Activated naive CD8-positive, alpha-beta T cell treated with anti-CD3 and anti-CD28 coated beads for 36 hours (primary cell): ENCODE measurements at places on chromosomes 1 and 21. TPM values are rescaled to one million over a fixed set of nuclear protein-coding genes. Genes with fewer than 3 reads are reported as not detected.

Gene TFF3
- not detected for total RNA-seq

Gene KIF17
- total RNA-seq: 0.16 TPM

Gene MNDA
- total RNA-seq: not detected

Gene NEXN
- 2.5 TPM for total RNA-seq

Gene MMEL1
- total RNA-seq: 1.6 TPM

Gene TMPRSS15
- total RNA-seq: not detected

GRCh38 chr1:201015551-201016091 lies 7.9 kb downstream of the KIF21B start:
- H3K27ac ChIP-seq: peak overlapping the region; percentile 90
- H3K36me3 ChIP-seq: peaks cover 25% of the 10 kb centered on the region
- no peaks in the 10 kb centered on the region for H3K27me3 ChIP-seq
- peaks cover 89% of the 10 kb centered on the region for H3K4me1 ChIP-seq
- peak overlapping the region; percentile 55 for H3K4me3 ChIP-seq

DNA sequence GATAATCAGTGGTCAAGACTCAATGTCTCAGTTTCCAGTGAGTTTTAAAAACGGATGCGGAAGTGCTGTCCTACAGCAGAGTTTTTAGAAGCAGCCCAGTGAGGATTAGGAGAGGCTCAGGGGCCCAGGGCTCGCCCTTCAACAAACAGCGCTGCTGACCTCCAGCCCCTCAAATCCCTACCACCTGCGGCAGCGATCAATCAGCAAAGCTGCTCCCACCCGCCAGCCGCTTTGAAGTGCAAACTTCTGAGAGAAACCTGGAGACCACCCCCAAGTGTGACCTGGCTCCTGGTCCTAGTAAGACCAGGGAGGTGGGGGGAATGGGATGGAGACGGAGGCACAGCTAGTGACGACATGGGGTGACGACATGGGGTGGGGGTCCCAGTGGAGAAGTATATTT lies 14.4 kb downstream of the ZBTB17 start:
- H3K27me3 ChIP-seq: no peaks in the 10 kb centered on the region
- peaks cover 43% of the 10 kb centered on the region for H3K36me3 ChIP-seq
- H3K4me1 ChIP-seq: peaks cover 94% of the 10 kb centered on the region
- H3K27ac ChIP-seq: peak overlapping the region; percentile 54
- no peak for DNase-seq
- H3K4me3 ChIP-seq: no peak overlapping the region

- no peak overlapping the region for H3K27ac ChIP-seq
- DNase-seq: no peak
- H3K4me3 ChIP-seq: no peak overlapping the region
- no peaks in the 10 kb centered on the region for H3K27me3 ChIP-seq
- H3K4me1 ChIP-seq: no peaks in the 10 kb centered on the region
Measured at GRCh38 chr21:28444557-28444956, 548.1 kb downstream of the LTN1 start.

GRCh38 chr1:21492356-21492625 lies 16.9 kb upstream of the ALPL start:
- H3K36me3 ChIP-seq: no peaks in the 10 kb centered on the region
- H3K27ac ChIP-seq: no peak overlapping the region
- H3K4me1 ChIP-seq: peaks cover 5% of the 10 kb centered on the region
- H3K27me3 ChIP-seq: peaks cover 22% of the 10 kb centered on the region
- no peak overlapping the region for H3K4me3 ChIP-seq

DNA sequence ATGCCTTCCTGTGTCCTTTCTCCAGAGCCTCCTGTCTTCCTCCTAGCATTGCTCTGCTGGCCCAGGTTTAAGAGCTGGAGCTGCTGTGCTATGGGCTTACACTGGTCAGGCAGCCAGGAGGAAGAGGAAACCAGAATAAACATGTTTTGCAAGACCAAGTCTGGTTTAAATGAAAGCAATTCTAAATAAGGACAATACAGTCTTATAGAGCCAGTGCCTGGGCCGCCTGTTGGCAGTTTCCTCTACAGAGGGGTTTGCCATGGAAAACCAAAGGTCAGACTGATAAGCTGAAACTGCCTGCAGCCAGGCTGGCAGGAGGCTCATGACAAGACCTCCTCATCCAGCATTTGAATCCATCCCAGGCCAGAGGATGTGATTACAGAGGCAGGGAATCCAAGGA lies 92.9 kb upstream of the FGGY start:
- DNase-seq: no peak
- H3K27ac ChIP-seq: no peak overlapping the region
- H3K4me3 ChIP-seq: no peak overlapping the region
- H3K27me3 ChIP-seq: no peaks in the 10 kb centered on the region
- H3K36me3 ChIP-seq: no peaks in the 10 kb centered on the region
- H3K4me1 ChIP-seq: no peaks in the 10 kb centered on the region

GRCh38 chr1:100699744-100700143 lies 19.8 kb upstream of the VCAM1 start:
- no peaks in the 10 kb centered on the region for H3K4me1 ChIP-seq
- no peak overlapping the region for H3K27ac ChIP-seq
- no peak for DNase-seq
- H3K36me3 ChIP-seq: no peaks in the 10 kb centered on the region
- H3K27me3 ChIP-seq: peaks cover 9% of the 10 kb centered on the region

DNA sequence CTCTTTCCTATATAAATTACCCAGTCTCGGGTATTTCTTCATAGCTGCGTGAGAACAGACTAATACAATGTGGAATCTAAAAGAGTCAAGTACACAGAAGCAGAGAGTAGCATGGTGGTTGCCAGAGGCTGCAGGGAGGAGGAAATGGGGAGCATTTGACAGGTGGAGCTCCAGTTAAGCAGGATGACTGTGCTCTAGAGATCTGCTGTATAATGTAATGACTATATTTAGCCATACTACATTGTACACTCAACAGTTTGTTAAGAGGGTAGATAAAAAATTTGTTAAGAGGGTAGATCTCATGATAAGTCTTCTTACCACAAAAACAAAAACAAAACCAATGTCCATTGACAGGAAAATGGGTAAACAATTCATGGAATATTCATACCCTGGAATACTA lies 82.1 kb downstream of the MT1HL1 start:
- peaks cover 15% of the 10 kb centered on the region for H3K36me3 ChIP-seq
- no peak for DNase-seq
- H3K27ac ChIP-seq: no peak overlapping the region
- no peaks in the 10 kb centered on the region for H3K4me1 ChIP-seq
- no peak overlapping the region for H3K4me3 ChIP-seq

- H3K27me3 ChIP-seq: peaks cover 30% of the 10 kb centered on the region
- no peak for DNase-seq
- peaks cover 6% of the 10 kb centered on the region for H3K4me1 ChIP-seq
- H3K36me3 ChIP-seq: no peaks in the 10 kb centered on the region
- H3K27ac ChIP-seq: no peak overlapping the region
- H3K4me3 ChIP-seq: no peak overlapping the region
Measured at GRCh38 chr1:236457775-236458174, 63.7 kb downstream of the EDARADD start.

- DNase-seq: no peak
- no peaks in the 10 kb centered on the region for H3K27me3 ChIP-seq
- H3K4me1 ChIP-seq: no peaks in the 10 kb centered on the region
- H3K36me3 ChIP-seq: no peaks in the 10 kb centered on the region
Measured at GRCh38 chr1:48717082-48717481, 59.6 kb downstream of the BEND5 start.

DNA sequence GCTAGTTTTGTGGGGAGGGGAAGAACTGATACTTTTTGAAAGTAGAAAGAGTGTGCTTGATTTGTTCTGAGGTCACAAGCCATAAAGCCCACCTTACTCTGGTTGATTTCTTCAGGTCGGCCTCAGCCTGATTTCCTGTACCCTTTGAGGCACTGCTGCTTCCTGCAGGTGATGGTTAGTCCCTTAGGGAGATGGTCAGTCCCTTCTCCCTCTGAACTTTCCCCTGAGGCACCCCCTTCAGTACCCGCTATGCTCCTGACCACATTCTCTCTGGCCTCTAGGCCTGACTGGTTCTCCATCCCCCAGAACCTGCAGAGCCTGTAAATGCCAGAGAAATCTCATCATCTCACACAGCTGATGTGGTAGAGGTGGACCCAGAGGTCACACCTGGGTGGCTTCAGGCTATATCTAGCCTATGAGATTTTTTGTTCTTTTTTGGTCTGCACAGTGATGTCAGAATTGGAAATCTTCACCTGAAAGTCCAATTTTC lies 15.0 kb upstream of the ID3 start:
- no peak overlapping the region for H3K4me3 ChIP-seq
- DNase-seq: no peak
- H3K36me3 ChIP-seq: peaks cover 3% of the 10 kb centered on the region
- peak overlapping the region; percentile 40 for H3K27ac ChIP-seq
- no peaks in the 10 kb centered on the region for H3K27me3 ChIP-seq

GRCh38 chr1:202078241-202078640 lies 44.5 kb upstream of the GPR37L1 start:
- no peak for DNase-seq
- H3K27ac ChIP-seq: no peak overlapping the region
- no peaks in the 10 kb centered on the region for H3K36me3 ChIP-seq
- H3K4me1 ChIP-seq: no peaks in the 10 kb centered on the region
- H3K27me3 ChIP-seq: no peaks in the 10 kb centered on the region

DNA sequence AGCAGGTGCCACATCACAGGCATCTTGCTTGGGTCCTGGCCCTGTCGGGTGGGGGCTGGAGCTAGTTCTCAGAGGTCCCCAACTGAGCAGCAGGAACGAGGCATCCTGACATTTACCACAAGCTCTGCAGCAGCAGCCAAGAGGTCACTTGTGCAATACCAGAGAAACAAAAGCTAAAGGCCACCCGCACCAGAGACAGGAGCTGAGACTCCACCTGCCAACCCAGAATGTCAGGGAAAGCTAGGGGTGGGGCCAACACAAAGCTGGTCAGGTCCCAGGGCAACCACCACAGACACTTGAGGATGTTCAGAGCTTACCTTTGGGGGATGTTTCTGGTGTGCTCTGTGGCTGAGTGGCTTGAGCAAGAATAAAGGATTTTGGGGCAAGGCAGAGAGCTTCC lies 13.6 kb upstream of the SYT6 start:
- no peaks in the 10 kb centered on the region for H3K36me3 ChIP-seq
- no peak overlapping the region for H3K27ac ChIP-seq
- no peak overlapping the region for H3K4me3 ChIP-seq
- no peak for DNase-seq

DNA sequence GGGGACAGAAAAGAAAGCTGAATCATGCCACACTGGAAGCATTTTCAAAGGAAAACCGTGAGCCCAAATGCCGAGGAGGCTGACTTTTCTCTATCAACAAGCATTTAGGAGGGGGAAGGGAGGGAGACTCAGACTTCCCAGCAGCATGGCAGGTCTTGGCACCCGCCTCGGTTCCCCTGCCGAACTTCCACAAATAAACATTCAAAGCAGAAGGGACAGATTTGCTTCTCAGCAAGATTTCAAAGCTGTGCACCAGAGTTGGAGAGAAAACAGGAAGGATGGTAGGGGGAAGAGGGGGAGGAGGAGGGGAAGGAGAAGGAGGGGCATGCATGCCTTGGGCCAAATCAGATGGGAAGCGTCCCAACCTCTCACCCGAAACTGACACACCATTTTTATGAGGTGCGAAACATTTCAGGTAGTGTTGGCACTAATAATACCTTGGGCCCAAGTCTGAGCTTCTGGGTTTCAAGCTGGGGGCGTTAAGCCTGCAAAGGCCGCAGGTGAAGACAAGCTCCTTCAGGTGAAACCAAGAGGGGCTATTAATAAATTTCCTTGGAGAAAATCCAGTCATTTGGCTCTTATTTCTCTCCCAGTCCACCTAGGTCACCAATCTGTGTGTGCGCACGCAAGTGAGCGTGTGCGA lies 26.4 kb downstream of the ABCA4 start:
- H3K27ac ChIP-seq: no peak overlapping the region
- no peaks in the 10 kb centered on the region for H3K27me3 ChIP-seq
- H3K36me3 ChIP-seq: no peaks in the 10 kb centered on the region
- no peak overlapping the region for H3K4me3 ChIP-seq
- H3K4me1 ChIP-seq: peaks cover 23% of the 10 kb centered on the region

DNA sequence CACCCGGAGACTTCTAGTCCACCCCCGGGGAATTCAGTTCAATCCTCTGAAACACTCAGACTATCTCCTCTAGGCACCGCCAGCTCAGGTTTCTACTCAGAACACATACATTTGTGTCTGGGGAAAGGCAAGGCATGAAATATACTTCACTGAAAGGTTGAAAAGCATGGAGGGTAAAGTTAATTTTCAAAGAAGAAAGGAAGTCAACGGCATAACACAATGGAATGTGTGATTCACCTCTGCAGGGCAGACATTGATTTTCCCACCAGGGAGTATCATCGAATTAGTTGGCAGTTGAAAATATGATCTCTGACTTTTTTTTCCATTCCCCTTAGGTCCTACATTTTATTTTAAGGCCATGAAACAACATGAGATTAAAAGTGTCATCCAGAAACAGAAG lies 669.4 kb downstream of the SMYD3 start:
- H3K36me3 ChIP-seq: peaks cover 12% of the 10 kb centered on the region
- no peaks in the 10 kb centered on the region for H3K27me3 ChIP-seq
- no peak overlapping the region for H3K27ac ChIP-seq
- H3K4me1 ChIP-seq: peaks cover 2% of the 10 kb centered on the region

GRCh38 chr1:205922806-205923205 lies 20.4 kb downstream of the SLC26A9 start:
- H3K27me3 ChIP-seq: peaks cover 4% of the 10 kb centered on the region
- no peak for DNase-seq

- no peak overlapping the region for H3K27ac ChIP-seq
- H3K27me3 ChIP-seq: peaks cover 16% of the 10 kb centered on the region
- H3K4me1 ChIP-seq: no peaks in the 10 kb centered on the region
Measured at GRCh38 chr1:115882913-115883902, 42.3 kb upstream of the NHLH2 start.

DNA sequence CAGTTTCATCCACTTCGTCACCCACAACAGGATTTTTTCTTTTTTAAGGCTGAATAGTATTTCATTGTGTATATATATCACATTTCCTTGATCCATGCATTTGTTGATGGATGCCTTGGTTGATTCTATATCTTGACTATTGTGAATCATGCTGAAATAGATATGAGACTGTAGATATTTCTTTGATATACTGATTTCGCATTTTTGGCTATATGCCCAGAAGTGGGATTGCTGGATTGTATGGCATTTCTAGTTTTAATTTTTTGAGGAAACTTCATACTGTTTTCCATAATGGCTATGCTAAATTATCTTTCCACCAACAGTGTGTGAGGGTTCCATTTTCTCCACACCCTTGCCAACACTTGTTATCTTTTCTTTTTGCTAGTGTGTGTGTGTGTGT lies 5.0 kb downstream of the GUCA2B start:
- H3K27ac ChIP-seq: no peak overlapping the region
- peaks cover 3% of the 10 kb centered on the region for H3K4me1 ChIP-seq
- H3K36me3 ChIP-seq: no peaks in the 10 kb centered on the region
- H3K27me3 ChIP-seq: peaks cover 3% of the 10 kb centered on the region
- no peak overlapping the region for H3K4me3 ChIP-seq

DNA sequence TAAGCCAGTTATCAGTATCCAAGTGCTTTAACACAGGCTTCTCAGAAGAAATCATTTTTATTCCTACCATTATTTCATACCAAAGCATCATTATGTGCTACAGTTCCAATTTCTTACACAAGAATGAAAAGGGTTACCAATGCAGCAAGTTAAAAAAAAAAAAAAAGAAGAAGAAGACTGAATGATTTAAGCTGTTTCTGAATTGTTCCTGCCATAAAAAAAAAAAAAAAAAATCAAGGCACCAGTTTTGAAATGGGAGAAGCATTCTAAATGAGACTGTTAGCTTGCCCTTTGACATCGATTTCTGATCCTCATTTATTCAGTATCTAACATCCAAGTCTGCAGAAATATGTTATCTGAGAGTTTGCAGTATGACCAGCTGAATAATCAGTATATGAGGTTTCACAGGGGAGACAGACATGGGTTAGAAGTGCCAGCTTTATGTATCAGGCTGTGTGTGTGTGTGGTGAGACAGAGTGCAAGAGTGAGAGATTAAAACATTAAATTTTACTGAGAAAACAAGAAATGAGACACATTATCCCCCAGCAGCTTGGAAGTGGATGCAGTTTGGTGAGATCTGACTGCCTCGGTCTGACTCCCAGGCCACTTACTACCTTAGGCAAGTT lies 105.8 kb downstream of the COLGALT2 start:
- no peaks in the 10 kb centered on the region for H3K27me3 ChIP-seq
- H3K4me3 ChIP-seq: no peak overlapping the region
- DNase-seq: no peak
- peaks cover 5% of the 10 kb centered on the region for H3K4me1 ChIP-seq
- no peak overlapping the region for H3K27ac ChIP-seq
